CD4-positive, alpha-beta T cell treated with Interferon alpha-2 for 1 hour (primary cell): ENCODE measurements at places on chromosomes 2 and 18.

DNA sequence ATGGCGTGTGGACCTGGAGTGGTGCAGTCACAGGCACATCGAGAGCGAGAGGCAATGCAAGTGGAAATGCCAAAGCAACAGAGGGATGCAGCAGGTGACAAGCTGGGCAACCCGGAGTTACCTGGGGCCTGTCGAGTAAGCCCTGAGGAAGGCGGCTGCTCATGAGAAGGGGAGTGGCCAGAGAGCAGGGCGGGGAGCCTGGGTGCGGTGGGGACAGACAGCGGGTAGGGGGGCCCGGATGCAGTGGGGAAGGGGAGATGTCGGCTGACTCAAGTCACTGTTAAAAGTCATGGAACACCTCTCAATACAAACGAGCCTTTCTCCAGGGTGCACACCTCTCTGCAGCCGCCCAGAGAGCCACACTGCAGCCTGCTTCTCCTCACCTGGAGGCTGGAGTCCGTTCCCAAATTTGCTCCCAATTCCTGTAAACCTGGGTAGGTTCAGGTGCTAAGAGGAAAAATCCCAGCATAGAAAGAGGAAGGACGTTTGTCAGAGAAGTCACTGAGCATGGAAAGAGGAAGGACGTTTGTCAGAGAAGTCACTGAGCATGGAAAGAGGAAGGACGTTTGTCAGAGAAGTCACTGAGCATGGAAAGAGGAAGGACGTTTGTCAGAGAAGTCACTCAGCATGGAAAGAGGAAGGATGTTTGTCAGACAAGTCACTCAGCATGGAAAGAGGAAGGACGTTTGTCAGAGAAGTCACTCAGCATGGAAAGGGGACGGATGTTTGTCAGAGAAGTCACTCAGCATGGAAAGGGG lies 71.7 kb upstream of the TWIST2 start:
- DNase-seq = no peak

GRCh38 chr18:8959551-8960135 lies 142.9 kb upstream of the NDUFV2 start:
- DNase-seq = no peak

GRCh38 chr18:55833543-55833942 lies 245.6 kb upstream of the TCF4 start:
- DNase-seq = no peak

- DNase-seq = peak; percentile 26
Observed at GRCh38 chr2:73981081-73982001, 3.4 kb upstream of the TET3 start.

GRCh38 chr2:231384970-231385369 lies 10.5 kb upstream of the B3GNT7 start:
- no peak for DNase-seq

- no peak for DNase-seq
Observed at GRCh38 chr2:205699515-205700289, 17.4 kb downstream of the NRP2 start.

DNA sequence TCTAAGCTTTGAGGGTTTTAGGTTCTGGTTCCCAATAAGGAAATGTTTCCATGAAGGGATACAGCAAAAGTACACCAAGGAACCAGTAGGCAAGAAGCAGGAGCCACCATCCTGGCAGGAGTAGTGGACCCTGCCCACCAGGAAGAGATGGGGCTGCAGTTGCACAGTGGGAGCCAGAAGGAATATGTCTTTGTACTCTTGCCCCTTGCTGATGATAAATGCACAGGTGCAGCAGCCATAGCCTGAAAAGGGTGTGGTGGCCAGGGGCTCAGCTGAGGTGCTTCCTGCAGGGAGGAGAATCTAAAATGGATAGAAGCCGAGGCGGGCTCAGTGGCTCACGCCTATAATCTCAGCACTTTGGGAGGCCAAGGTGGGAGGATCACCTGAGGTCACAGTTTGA lies 27.5 kb downstream of the TMEM127 start:
- DNase-seq = no peak

DNA sequence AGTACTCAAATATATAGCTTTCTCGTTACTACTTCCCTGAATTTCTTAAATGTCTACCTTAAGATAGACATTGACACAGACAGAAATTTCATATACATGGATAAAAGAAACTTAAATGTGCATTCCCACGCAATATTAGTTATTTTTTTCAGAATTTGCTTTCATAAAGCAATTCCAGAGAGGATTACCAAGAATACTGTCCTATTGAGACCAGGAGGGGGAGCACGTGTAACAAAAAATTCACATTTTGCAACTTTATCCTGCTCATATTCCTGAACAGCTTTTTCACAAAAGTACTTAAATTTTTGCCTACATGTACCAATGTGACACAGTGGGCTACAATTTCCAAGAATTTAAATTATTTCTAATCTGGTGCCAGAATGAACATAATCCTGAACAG lies 30.7 kb upstream of the ERCC3 start:
- DNase-seq = peak; percentile 11

DNA sequence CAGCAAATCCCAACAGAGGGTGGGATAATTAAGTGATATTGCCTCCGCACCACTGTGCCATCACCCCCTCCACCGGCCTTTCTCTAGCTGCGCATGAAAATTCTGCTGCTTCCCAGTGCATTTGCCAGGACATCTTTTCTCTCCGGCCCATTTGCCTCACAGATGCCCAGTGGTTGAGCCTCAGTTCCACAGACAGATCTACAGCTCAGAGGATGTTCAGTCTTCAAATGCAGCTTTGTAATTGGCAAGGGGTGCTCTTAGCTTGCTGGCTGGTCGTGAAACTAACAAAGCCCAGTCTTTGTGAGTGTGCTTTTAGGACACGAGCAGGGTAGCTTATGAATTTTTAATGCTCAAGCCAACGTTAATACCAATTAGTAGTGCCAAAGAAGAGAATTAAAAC lies 253.3 kb upstream of the REV1 start:
- no peak for DNase-seq

DNA sequence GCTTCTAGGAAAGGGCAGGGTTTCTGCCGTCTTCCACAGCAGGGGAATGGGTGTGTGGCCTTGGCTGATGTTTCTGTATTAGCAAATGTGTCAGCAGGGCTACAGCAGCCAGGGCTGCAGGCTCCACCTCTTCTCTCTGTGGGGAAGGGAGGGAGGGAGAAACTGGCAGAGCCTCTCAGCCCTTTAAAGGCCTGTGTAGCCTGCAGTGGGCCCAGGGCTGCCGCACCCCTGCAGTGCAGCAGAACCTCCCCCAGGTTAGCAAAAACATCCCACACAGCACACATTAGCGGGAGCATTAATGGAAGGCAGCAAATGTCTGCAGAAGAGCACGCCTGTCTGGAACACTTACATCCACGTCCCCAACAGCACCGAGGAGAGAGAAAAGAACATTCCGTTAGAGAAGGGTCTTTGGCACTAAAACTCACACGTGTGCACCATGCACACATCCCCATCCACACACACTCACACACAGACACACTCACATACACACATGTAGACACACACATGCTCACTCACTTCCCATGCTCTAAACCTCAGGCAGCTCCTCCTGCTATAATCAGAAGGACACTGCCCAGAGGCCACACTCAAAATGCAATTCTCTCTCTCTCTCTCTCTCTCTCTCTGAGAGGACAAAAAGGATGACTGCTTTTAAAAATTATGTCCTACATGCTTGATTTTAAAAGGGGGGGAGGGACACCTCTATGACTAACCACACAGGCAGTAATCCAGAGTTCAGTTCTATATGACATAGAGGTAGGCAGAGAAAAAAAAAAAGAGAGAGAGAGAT lies 24.1 kb downstream of the MRPL35 start:
- DNase-seq = no peak

GRCh38 chr18:77647472-77647871 lies 397.8 kb downstream of the GALR1 start:
- no peak for DNase-seq

GRCh38 chr2:173584676-173585458 lies 230.2 kb downstream of the CDCA7 start:
- no peak for DNase-seq

DNA sequence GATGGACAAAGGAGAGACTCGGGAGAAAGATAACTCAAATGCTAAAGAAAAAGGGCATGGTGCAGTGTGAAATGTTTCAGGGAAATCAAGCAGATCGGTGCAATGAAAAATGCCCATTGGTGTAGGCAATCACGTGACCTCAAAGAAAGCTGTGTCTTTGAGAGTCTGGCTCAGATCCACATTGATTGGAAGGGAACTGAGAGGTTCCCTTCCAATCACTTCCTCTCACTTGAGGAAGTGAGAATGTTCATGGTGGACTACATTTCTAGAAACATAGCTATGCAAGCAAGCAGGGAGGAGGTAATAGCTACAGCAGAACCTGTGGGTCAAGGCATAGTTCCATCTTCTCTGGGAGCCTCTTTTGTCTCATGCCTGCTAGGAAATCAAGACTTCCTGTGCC lies 187.4 kb downstream of the LPIN1 start:
- no peak for DNase-seq

DNA sequence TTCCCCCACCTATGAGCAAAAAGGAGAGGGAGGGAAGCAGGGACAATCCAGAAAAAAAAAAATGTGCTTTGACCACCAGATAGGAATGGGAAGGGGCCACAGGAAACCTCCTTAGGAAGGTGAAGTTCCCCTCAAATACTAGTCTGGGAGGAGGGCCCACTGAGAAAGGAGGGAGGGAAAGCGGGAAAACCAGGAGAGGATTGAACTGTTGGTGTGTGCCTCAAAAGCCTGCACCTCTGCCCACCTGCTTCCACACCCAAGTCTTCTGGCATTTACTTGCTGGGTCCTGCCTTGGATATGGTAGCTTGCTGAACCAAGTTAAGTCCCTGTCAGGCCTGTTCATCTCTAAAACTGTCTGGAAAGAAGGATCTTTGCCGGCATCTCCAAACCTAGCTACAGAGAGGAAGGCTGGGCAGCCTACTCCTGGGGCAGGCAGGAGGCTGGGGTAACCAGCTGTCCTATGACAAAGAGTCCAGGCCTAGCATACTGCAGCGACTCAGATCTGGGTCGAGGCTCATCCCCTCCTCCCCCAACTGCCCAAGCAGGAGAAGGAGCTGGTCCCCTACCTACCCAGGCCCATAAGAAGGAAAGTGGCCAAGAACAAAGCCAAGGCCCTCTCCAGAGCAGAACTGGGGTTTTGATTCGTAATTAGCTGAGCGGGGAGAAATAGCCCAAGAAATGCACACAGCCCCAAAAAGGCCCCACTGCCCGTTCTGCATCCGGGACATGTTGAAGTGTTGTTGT lies 3.0 kb downstream of the EN1 start:
- no peak for DNase-seq

GRCh38 chr2:150887926-150888325 lies 373.7 kb downstream of the RBM43 start:
- DNase-seq = no peak

GRCh38 chr18:57728941-57729511 lies 74.1 kb downstream of the ATP8B1 start:
- DNase-seq = no peak

DNA sequence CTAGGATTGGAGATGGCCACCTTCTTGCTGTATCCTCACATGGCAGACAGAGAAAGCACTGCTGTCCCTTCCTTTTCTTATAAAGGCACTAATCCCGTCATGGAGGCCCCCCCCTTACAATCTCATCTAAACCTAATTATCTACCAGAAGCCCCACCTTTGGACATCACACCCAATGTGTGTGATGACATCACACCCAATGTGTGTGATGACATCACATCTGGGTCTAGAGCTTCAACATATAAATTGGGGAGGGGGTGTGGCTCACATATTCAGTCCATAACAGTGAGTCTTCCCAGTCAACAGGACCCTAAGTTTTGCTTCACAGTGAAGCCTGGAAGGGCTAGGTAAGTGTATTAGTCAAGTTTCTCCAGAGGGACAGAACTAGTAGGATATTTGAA lies 213.1 kb downstream of the NYAP2 start:
- DNase-seq = no peak

- no peak for DNase-seq
Observed at GRCh38 chr18:22429564-22429963, 11.8 kb upstream of the CTAGE1 start.

GRCh38 chr2:23934259-23934658 lies 6.0 kb upstream of the UBXN2A start:
- DNase-seq = no peak

- peak; percentile 92 for DNase-seq
Observed at GRCh38 chr18:48940854-48941611, 9.7 kb downstream of the SMAD7 start.

GRCh38 chr18:8654503-8655451 lies 45.5 kb downstream of the RAB12 start:
- DNase-seq = no peak

- DNase-seq = no peak
Observed at GRCh38 chr2:99279969-99280695, 20.9 kb downstream of the LYG1 start.

- no peak for DNase-seq
Observed at GRCh38 chr2:144323946-144324345, 196.0 kb downstream of the ZEB2 start.

- no peak for DNase-seq
Observed at GRCh38 chr2:65574993-65575392, 142.6 kb upstream of the SPRED2 start.

GRCh38 chr2:11481426-11481788 lies 15.4 kb upstream of the E2F6 start:
- DNase-seq = no peak

GRCh38 chr2:10120877-10121574 lies 1.5 kb upstream of the RRM2 start:
- no peak for DNase-seq

DNA sequence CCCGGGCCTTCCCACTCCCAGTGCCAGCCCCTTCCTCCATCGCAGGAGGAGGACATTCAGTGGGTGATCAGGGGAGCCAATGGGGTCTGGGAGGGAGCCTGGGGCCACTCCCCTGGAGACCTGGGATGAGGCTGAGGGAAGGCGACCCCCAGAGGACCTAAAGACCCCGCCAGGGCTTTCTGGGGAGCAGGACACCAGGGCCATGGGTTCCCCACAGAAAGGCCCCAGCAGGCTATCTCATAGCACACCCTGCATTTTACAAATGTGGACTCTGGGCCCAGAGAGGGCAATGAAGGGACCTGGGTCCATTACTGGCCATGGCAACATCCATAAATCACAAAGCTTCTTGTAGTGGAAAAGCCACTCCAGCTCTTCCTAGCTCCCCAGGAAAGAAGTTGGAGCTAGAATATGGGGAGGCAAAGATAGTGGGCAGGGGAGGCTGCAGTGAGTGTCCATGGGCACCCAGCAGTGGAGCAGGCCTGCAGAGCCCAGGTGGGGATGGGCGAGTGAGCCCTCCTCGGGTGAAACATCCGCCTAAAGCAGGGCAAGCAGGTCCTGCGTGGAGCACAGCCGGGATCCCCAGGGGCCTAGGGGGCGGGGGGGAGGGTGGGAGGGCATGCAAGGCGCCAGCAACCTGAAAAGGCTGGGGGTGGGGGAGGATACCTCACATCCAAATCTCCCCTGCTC lies 13.8 kb downstream of the CYP26B1 start:
- no peak for DNase-seq

- DNase-seq = no peak
Observed at GRCh38 chr18:49650426-49650891, 88.6 kb downstream of the LIPG start.
